ENCODE measurements at places on chromosomes 1 and 21.

DNA sequence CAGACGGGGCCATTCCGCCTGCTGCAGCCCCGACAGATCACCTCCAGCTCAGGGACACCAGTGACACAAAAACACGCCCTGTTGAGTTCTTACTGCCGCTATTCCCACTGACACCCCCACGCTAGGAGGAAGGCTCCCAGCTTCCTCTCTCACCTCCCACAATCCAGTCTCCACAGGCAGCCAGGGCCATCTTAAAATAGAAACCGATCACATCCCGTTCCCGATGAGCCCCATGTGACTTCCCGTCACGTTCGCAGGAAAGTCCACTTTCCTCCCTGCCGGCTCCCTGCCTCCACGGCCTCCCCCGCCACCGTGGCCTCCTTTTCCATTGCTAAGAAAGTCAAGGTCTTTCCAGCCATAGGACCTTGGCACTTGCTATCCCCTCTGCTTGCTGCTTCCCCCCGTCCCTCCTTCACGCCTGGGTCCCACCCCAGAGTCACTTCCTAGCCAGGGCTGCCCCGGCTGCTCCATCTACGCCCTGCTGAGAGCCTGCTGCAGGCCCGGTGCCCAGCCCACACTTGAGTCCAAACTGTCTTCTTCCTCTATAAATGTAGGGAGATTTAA is 24.0 kb upstream of the DDOST start:
- DNase-seq, result no peak

- DNase-seq, result no peak
These were observed 11.5 kb upstream of the ZNF362 start for GRCh38 chr1:33244809-33245186.

DNA sequence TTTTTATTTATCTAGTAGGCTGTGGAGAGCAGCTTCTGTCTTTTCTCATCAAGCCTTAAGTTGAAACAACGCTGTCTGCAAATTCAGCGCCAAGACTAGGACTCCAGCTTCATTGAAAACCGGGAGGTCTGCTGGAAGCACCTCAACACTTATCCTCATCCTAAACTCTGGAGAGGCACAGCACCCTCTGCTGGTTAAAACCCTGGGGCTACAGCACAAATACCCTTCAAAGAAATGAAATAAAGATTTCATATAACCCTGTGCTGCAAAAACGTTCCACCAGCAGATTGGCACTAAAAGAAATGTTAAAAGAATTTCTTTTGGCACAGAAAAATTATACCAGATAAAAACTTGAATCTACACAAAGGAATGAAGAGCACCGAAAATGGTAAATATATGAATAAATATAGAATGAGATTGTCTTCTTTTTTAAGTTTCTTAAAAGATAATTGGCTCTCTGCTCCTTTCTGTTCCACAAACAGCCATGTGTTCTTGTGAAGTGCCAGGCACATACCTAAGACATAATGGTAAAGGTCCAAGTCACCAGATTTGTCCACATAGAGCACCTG is 227.7 kb upstream of the SAMSN1 start:
- no peak for DNase-seq

GRCh38 chr1:3547055-3548005 is 64.0 kb downstream of the MEGF6 start:
- DNase-seq, result no peak

GRCh38 chr1:175494950-175495349 is 248.4 kb downstream of the TNR start:
- DNase-seq, result no peak

GRCh38 chr1:11458811-11459275 is 20.1 kb upstream of the DISP3 start:
- no peak for DNase-seq

DNA sequence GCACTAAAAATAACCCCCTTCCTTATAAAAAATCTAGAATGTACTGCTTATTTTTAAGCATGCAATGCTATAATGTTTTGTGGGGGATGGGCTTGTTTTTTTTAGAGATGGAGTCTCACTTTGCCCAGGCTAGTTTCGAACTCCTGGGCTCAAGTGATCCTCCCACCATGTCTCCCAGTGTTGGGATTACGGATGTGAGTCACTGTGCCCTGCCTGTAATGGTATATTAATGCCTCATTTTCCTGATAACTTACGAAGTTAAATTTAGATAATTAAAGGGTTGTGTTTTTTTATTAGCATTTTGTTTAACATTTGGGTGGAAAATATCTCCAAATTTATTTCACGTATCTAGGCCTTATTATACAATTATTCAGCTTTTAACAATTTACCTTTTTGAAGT is 6.5 kb downstream of the RNF11 start:
- no peak for DNase-seq

GRCh38 chr1:40185951-40186864 is 25.0 kb downstream of the RLF start:
- DNase-seq, result peak; percentile 75

DNA sequence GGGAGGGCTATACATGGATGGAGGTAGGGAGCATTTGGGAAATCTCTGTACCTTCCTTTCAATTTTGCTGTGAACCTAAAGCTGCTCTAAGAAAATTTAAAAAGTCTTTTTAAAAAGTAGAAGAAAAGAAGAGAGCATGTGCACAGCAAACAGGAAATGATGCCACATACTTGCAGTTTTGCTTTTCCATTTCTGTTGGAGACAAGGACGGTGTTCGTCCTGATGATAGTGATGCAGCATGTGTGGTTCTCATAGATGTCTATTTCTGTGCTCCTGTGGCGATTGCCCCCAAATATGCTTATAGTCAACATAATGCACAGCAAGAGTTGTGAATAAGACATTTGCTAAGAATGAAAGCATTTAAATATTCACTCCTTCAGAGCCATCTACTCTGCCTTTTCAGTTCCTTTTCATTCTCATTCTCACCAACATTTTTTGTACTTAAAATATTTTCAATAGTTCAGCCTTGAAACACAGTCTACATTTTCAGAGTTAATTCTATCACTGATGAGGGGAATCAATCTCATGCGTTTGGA is 66.6 kb downstream of the LRRC8C start:
- DNase-seq, result no peak

Measured in fibroblast of skin of scalp (primary cell).